Mononuclear cell (primary cell): ENCODE measurements at places on chromosomes 3 and 15. TPM values are rescaled to one million over a fixed set of nuclear protein-coding genes. Genes with fewer than 3 reads are reported as not detected.

Gene MYO5A
- total RNA-seq, result 69.7 TPM

Gene GOLGA6B
- not detected for total RNA-seq

Gene PPP1R2
- total RNA-seq, result 365 TPM

Gene MGLL
- 10.7 TPM for total RNA-seq

Gene SLC25A36
- 227 TPM for total RNA-seq
